Activated CD8-positive, alpha-beta memory T cell treated with anti-CD3 and anti-CD28 coated beads for 1 hour (primary cell): ENCODE measurements at places on chromosomes 7 and 10.

DNA sequence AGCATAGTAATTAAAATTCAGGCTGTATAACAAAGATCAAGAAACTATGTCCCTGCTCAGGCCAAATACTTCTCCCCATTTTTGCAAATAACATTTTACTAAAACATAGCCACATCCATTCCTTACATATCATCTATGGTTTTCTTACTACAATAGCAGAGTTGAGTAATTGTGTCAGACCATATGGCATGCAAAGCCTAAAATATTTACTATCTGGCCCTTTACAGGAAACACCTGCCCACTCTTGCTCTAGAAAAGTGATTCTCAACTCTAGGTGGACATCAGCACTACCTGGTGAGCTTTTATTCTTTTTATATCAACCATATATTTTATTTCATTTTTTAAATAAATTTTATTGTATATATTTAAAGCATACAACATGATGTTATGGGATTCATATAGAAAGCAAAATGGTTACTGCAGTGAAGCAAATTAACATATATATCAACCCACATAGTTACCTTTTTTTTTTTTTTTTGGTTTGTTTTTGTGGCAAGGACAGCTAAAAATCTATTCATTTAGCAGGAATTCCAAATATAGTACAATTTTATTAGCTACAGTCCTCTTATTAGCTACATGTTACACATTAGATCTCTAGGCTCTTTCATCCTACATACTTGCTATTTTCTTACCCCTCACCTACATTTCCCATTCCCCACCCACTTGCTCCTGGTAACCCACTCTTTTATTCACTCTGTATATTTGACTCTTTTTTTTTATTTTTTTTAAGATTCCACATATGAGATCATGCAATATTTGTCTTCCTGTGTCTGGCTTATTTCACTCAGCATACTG is 19.6 kb downstream of the ABI1 start:
- DNase-seq: no peak

- DNase-seq: no peak
Measured at GRCh38 chr7:100509231-100509630, 25.5 kb downstream of the NYAP1 start.

- DNase-seq: no peak
Measured at GRCh38 chr7:155942226-155942950, 130.1 kb upstream of the SHH start.

DNA sequence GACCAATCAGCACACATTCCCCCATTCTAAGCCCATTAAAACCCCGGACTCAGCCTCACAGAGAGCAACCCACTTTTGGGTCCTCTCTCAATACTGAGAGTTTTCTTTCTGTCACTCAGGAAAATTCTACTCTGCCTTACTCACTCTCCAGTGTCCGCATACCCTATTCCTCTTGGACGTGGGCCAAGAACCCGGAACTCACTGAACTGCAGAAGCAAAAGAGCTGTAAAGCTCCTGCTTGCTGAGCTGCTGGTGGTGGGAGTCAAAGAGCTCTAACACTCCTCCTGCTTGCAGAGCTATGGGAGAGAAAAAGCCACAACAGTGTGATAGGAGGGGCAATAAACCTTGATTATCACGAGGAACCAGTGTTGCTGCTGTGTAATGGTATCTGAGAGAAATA is 386.9 kb downstream of the POM121L12 start:
- DNase-seq: no peak

DNA sequence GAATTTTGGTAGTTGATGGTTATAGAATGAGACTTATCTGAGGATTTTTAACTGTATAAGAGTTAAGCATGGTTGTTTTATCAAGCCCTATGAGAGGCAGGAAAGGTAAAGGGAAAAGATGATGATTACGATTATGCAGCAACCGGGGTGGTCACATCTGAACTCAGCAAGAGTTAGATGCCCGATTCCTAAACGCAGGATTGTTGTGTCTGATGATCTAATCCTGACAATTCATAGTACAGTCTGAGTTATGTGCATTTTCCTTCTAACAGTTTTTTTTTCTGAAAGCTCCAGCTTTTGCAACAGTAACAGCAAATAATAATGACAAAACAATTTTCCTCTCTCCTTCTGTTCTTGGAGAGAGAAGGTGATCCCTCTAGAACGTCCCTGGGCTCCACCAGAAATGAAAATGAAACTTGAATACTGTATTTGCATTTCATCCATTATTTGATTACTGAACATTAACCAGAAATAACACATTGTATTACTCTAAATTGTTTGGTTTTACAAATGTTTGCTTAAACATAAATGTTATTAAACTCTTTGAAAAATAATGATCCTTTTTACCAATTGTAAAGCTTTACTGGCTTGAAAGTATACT is 176.5 kb upstream of the CCDC6 start:
- no peak for DNase-seq

- DNase-seq: no peak
Measured at GRCh38 chr7:144842377-144842851, 6.6 kb upstream of the TPK1 start.

GRCh38 chr10:127798111-127798510 is 61.1 kb downstream of the FOXI2 start:
- no peak for DNase-seq

DNA sequence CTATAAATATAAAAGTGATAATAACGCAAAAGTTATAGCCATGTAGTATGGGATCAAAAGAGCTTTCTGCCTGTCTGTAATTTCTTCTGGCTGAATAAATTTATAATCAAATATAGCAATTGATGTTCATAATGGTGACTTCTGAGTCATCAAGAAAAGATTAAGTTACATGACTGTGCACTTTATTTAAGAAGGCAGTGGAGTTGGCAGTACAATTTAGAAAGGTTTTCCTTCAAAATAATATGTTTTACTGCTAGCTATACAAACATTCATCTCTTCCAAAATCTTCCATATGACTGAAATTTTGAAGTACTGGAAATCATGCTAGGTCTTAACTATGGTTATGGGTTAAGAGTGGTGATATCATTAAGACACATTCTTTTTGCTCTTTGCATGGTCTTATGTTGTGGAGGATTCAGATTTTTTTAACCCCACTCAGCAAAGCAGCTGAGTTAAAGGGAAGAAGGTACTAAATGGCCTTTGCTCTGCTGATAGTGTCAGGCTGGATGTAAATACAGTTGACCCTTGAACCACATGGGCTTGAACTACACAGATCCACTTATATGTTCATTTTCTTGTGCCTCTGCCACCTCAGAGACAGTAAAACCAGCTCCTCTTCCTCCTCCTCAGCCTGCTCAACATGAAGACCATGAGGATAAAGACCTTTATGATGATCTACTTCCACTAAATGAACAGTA is 323.6 kb downstream of the BBS9 start:
- no peak for DNase-seq

DNA sequence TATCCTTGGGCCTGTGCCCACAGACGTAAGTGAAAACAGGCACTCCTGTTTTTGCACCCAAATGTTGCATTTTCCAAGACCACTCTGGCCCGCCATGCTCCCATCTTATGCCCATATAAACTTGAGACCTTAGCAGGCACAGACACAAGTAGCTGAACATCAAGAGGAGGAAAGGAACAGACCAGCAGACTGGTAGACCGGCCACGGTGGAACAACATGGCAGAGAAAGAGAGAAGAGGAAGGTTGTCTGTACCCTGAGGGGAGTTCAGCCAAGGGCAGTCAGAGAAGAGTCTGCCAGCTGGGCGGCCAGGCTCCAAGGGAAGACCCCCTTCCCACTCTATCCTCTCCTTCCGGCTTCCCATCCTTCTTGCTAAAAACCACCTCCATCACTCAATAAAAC is 85.3 kb downstream of the GPR37 start:
- no peak for DNase-seq

DNA sequence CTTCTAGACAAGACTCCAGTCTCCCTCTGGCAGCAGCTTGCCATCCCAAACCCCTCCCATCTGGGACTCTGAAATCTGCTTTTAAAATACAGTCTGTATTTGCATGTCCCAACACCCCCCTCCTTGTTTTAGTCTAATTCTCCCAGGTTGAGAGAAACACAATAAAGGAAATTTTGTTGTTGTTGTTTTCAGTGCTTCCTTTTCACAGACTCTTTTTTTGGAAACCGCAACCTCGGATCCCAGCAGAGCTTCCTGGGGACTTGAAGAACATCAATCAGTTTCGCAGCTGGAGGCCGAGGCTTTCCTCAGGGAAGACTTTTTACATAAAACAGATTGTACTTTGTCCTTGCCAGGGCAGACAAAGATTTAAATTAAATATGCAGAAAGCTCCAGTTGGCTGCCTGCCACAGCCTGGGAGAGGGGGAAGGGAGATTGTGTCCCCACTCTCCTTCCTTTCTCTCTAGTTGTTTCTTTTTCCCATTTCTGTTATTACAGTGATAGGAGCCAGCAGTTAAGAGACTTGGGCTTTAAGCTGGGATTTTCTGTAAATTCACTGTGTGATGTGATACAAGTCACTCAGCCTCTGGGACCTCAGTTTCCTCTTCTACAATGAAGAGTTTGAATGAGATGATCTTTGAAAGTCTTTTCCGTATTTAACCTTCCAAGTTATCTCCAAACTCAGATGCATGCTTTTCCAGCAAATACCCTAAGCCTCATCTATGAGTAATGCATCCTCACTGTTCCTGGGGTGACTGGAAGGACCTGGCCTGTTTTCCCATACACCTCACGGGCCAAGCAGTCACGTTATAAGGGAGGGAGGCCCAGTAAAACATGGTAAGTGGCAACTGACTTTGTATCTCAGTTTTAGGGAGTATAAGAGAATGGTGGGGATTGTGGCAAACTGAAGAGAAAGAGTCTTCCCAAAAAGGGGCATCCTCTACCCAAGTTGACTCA is 192.3 kb downstream of the REEP3 start:
- no peak for DNase-seq

- no peak for DNase-seq
Measured at GRCh38 chr10:129396021-129396722, 70.9 kb upstream of the MGMT start.

- no peak for DNase-seq
Measured at GRCh38 chr7:63071396-63071795, 927.3 kb upstream of the ZNF722 start.

- no peak for DNase-seq
Measured at GRCh38 chr10:91976317-91977051, 52.9 kb downstream of the BTAF1 start.

DNA sequence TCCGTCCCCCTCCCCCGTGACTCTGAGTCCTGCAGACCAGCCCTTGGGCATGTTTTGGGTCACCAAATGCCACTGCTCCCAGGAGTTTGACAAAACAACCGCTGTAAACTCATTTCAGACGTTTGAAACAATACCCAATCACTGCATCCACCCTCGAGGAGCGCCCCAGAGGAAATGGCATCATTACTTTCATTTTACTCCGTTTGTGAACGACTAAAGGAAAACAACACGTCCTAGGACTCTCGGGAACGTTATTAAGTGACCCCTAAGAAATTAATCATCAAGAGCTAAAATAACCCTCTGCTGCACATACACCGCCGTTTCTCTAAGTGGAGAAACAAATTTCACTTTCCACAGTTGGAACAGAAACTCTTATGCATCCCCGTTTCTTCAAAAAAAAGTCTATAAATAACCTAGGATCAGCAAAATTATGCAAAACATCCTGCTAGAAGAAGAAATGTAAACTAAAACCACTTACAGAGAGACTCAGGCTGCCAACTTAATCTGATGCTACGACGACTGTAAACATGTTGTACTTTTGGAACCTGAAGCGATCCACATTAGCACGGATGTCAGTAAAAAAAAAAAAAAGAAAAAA is 109.9 kb upstream of the EFCAB10 start:
- no peak for DNase-seq

GRCh38 chr10:62083412-62084267 is 182.1 kb downstream of the ARID5B start:
- no peak for DNase-seq

- no peak for DNase-seq
Measured at GRCh38 chr7:111736552-111736874, 174.2 kb upstream of the IMMP2L start.

DNA sequence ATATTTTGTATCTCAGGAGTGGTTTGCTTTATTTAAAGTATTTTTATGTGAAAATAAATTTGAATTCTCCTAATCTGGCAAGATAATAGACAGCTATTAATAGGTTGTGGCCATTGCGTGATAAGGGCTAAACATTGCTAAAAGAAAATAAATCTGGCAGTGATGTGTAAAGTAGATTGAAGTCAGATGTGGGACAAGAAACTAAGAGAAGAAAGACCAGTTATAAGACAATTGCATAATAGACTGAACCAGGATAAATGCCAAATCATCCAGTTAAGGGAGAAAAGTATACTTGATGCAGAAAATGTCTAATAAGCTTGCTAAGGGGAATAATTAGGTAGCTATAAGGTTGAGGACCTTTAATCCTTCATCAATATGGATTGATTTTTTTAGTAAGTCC is 197.5 kb upstream of the CSTF2T start:
- no peak for DNase-seq

- no peak for DNase-seq
Measured at GRCh38 chr7:24755541-24756407, 1.5 kb downstream of the GSDME start.

DNA sequence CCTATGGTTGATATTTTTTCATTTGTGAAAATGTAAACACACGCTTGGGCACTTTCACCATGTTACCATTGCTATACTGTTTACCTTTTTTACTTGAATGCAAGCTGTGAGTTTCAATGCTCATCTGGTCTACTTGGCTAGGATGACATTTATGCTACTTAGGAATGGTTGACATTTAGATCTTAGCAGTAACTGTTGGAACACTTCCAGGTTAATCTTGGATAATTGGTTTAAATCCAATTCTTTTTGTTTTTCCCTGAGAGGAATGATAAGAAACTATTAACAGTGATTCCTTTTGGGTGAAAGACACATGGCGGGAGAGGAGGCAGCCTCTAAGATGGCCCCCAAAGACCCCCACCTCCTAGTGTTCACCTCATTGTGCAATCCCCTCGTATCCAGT is 51.4 kb upstream of the AMPH start:
- no peak for DNase-seq

GRCh38 chr10:78937800-78938694 is 130.7 kb upstream of the ZMIZ1 start:
- no peak for DNase-seq

- no peak for DNase-seq
Measured at GRCh38 chr10:118993214-118993613, 36.3 kb upstream of the NANOS1 start.
